A673 (cell line): ENCODE measurements at places on chromosomes 2 and 18. TPM values are rescaled to one million over a fixed set of nuclear protein-coding genes. Genes with fewer than 3 reads are reported as not detected.
A peak's percentile ranks its signal among the peaks of the same experiment; 100 is the strongest.

DNA sequence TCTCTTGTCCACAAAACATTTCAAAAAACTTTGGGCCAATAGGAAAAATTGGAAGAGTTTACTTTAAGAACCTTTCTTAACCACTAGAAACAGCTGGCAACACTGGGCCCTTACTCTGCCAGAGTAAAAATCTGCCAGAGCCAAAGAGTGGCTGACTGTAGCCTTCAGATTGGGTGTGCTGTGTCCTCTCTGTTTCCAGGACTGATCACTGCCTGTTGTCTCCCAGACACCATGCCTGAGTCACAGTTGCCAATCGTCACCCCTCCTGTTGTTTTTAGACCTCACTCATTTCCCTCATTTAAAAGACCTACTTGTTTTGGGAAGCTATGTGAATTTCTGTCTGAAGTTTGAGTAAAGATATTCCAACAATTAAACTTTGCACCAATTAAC is 159.1 kb downstream of the PPP1R1C start:
- peaks cover 6% of the 10 kb centered on the region for H3K4me1 ChIP-seq
- no peak overlapping the region for H3K4me3 ChIP-seq
- peak; percentile 21 for DNase-seq
- H3K27ac ChIP-seq: no peak overlapping the region
- H3K36me3 ChIP-seq: no peaks in the 10 kb centered on the region
- H3K27me3 ChIP-seq: no peaks in the 10 kb centered on the region

DNA sequence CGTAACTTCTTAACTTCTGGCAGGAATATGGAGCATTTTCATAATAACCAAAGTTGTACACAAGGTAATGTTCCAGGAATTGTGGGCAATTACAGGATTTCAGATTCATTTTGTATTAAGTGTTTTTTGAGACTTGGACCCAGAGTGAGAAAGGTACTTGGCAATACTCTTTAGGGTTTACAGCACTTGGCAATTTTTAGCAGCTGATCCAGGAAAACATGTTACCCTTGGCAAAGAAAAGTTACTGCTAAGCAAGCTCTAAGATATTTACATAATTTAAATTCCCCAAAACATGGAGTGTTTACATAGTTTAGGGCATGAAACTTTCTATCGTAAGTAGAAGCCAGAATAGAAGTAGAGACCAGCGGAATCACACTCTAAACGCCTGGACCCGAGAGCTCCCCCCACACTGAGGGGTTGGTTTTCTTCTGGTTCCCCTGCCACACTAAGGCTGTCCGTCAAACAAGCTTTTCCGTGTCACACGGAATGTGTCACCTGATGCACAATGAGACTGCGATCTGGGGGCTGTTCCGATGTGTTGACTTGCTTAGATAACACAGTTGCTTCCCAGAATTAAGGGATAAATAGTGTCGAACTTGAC is 177.1 kb downstream of the PTGR3 start:
- no peak overlapping the region for H3K4me3 ChIP-seq
- no peak for DNase-seq
- H3K27me3 ChIP-seq: no peaks in the 10 kb centered on the region
- no peaks in the 10 kb centered on the region for H3K36me3 ChIP-seq
- no peaks in the 10 kb centered on the region for H3K4me1 ChIP-seq

DNA sequence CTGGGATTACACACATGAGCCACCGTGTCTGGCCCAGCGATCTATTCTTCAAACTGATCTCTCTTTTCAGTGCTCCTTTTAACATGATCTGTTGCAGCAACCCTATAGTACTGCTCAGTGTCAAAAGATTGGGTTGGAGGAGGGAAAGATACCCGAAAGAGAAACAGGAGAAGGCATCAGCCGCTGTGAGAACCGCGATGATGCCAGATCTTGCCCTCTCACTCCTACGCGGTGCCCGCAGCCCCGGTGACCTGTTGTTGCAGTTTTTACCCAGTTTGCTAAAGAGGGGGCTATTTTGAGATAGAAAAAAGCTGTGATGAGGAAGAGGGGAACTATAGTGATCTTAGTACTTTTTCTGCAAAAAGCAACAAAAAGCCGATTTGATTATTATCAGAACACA is 335.5 kb downstream of the KCNS3 start:
- peaks cover 35% of the 10 kb centered on the region for H3K4me1 ChIP-seq
- no peak overlapping the region for H3K4me3 ChIP-seq
- no peaks in the 10 kb centered on the region for H3K27me3 ChIP-seq
- H3K27ac ChIP-seq: no peak overlapping the region
- no peak for DNase-seq

IL36B gene
- total RNA-seq: not detected in 2 replicates
